ENCODE measurements at places on chromosomes 5 and 9.

DNA sequence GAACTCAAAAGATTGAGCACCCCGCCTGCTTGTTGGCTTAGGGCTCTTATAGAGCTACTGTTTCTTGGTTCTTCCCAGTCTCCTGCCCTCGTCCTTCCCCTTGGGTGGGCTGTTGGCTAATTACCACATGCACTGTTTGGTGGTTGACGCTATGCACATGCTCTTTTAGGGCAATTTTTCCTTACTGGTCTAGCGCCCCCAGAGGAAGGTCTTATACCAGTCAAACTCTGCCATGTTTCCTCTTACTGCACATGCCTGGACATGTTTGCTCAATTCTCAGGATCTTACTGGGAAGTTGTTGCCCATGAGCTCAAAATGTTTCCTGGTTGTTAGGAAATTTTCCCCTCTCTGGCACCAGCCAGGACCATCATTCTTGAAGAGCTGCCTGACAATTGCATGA is 101.9 kb downstream of the SLC28A3 start:
- DNase-seq, result no peak

DNA sequence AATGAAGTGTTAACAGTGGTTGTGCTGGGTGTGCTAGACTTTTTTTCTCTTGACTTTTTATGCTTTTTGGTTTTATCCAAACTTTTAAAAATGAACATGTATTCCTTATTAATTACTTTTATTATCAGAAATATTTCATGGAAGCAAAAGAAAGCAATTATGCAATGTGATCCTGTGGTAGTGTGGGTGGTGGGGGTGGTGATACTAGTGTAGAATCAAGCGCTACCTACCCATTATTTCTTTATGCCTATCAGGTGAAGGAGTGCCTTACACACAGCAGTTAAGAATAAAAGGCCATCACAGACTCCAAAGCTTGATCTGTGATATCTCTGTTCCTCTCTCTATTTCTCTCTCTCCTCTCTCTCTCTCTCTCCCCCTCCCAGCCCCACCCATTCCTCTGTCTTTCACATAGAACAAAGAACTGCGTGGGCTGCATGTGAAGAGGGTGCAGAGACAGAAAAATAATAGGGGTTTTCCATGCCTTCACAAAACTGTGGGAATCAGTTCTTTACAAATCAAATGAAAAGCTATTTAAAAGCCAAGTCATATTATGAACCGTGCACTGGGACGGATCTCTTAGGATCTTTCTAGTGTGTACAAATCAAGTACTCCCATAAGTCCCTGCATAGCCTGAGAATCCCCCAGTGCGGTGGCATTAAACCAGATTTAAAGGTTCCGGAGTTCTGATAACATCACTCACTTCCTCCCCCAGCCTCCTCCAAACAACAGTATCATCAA is 351.2 kb downstream of the RAB3C start:
- DNase-seq, result no peak

- no peak for DNase-seq
These were observed 86.8 kb upstream of the OSMR start for GRCh38 chr5:38758774-38759600.

DNA sequence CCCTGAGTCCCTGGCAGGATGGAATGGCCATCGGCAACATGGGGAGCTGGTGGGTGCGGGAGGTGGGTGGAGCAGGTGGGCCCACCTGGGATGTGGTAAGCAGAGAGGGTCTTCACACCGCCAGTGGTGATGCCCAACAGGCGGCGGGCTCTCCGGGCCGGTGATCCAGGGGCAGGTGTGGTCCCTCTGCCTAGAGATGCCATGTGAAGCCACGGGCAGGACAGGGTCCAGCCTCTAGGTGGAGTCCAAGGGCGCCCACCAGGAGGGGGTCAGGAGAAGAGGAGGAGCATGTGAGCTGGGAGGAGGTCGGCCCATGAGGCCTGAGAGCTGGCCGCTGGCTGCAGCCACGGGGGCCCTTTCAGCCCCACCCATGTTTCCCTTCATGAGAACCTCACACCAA is 221.1 kb downstream of the FANCC start:
- no peak for DNase-seq

GRCh38 chr5:174386306-174386705 is 338.1 kb upstream of the MSX2 start:
- no peak for DNase-seq

DNA sequence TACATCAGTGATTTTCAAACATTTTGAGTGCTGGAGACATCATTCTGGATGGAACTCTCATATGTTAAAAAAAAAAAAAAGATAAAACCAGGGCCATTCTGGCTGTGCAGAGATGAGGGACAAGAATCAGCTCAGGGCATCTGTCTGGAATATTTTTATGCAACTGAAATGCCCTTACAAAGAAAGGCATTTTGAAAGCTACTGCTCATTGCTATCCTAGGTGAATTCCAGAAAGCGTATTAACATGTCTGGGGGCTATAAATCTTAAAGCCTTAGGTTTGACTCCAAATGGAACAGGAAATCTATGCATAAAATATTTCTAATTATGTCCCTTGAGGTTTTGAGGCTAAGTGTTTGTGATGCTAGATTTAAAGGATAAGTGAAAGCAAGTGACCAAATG is 14.9 kb upstream of the PCSK1 start:
- no peak for DNase-seq

DNA sequence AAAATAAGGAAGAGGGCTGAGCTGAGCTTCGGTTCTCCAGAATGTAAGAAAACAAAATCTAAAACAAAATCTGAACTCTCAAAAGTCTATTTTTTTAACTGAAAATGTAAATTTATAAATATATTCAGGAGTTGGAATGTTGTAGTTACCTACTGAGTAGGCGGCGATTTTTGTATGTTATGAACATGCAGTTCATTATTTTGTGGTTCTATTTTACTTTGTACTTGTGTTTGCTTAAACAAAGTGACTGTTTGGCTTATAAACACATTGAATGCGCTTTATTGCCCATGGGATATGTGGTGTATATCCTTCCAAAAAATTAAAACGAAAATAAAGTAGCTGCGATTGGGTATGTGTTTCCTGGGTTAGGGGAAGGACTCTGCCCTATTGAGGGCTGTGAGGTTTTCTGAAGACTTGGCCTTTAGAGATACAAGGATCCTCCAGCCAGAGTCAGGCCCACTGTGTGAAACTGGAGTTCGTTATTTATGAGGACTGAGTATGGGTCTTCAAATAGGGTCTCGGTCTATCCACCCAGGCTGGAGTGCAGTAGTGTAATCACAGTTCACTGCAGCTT is 3.8 kb downstream of the EGR1 start:
- no peak for DNase-seq

DNA sequence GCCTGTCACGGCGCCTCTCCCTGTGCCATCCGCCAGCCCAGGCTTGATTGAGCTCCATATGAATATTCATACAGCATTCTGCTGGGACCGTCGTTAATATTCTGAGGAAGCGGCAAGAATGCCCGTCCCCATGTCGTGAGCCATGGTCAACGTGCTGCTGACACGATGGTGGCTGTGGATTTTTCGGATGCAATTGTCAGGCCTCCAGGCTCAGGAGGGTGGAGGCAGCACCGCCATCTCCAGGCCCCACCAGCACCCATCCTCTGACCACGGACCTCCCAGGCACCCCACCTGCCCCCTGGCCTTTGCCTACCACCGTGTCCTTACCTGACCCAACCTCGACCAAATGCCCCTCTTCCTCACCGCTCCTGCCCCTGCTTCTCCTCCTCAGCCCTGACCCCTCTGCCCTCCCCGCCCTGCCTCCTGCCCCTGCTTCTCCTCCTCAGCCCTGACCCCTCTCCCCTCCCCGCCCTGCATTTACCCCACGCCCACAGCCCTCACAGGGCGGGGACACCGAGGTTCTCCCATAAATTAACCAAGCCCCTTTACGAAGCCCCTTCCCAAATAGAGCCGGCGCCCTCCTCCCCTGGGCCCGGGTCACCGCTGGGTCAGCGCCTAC is 9.9 kb downstream of the TMEM250 start:
- no peak for DNase-seq

- DNase-seq, result no peak
These were observed 529.3 kb downstream of the BNC2 start for GRCh38 chr9:16341177-16341576.

GRCh38 chr9:92668746-92669526 is 995 bp downstream of the IPPK start:
- no peak for DNase-seq

DNA sequence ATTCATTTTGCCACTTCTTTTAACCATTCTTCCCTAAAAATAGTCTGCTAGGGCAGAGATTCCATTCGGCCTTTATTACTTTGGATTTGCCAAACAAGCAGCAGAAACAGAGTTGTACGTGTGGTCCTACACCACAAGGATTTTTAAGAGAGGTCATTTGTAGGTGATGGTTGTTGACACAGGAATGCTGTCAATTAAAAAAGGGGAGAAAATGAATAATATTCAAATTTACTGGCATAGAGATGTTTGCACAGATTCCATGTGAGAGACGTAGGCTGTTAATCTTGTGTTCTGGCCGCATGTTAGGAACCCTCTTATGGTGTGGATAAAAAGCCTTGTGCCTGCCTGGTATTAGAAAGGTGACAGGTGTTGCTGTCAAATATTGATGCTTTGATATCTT is 34.9 kb downstream of the TRIO start:
- no peak for DNase-seq

DNA sequence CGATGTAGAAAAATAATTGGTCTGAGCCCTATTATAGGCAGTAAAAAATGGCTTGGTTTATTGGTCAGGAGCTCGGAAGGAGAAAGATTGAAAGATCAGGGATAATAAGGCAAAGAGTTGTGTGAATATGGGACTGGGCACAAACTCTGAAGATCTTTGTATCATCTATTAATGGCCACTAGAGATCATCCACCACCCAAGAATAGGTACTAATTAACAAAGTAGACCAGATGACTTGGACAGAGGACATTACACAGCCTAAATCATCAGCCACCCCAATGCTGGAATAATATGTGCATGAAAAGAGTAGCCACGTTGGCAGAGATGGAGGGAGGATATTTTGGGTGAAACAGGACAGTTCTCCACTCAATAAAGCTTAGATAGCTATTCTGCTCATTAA is 364.1 kb downstream of the EFNA5 start:
- DNase-seq, result no peak

- no peak for DNase-seq
These were observed 35.7 kb upstream of the ORM1 start for GRCh38 chr9:114287001-114287762.

GRCh38 chr5:31481531-31482165 is 50.2 kb downstream of the DROSHA start:
- no peak for DNase-seq

DNA sequence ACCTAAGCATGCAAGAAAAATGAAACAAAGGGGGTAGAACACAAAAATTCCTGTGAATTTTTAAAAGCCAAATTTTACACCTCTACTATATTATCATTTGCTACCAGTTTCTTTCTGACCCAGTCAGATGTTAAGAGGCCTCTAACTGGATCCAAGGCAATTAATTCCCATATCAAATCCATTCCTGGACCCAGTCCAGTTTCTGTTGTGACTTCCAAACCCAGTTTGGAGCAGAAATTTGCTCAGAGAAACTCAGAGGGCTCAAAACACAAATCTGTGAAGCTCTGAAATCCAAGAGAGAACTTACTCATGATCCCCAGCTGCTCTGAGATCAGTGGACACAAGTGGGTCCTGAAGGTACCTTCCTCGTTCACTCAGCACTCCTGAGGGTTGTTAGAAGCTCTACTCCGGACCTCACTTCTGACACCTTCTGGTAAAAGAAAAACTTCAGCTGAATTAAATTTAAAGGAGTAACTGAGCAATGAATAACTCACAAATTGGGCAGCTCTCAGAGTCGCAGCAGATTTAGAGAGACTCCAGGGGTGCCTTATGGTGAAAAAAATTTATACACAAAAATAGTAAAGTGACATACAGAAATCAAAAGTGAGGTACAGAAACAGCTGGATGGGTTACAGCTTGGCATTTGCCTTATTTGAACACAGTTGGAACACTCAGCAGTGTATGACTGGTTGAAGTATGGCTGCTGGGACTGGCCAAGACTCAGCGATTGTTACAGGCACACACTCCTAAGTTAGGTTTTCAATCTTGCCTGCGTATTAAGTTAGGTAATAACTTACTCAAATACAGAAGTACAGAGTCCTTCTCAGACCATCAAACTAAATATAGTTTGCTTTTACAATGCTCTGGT is 32.4 kb downstream of the INSL4 start:
- DNase-seq, result no peak

- no peak for DNase-seq
These were observed 143.6 kb downstream of the CDH9 start for GRCh38 chr5:26894719-26895263.

DNA sequence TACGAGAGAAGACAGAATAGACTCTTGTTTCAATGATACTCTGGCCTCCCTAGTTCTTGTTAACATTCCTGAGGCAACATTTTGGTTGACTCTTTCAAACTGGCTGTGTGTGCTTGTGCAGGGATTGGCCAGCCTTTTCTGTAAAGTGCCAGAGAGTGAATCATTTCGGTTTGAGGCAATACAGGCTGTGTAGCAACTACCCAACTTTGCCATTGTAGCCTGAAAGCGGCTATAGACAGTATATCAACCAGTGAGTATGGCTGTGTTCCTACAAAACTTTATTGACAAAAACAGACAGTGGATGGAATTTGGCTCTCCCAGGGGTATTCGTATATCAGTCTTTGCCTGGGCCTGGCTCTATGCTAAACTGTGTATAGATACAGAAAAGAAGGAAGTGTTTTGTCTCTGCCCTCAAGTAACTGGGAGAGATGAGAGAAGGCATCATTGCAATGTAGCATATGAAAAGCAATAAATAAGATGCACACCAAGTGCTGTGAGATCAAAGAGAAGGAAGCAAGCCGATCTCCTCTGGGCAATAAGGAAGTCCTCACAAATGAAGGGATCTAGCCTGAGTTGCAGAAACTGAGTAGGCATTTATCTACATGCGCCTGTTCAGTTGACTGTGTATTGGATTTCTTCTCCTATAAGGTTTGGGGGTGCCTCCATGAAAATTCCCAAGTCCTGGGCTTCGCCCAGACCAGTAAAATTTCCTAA is 568.0 kb upstream of the KLF4 start:
- DNase-seq, result no peak

- no peak for DNase-seq
These were observed 115.8 kb downstream of the CWC27 start for GRCh38 chr5:64884541-64884940.

GRCh38 chr5:157546456-157547100 is 29.0 kb downstream of the ADAM19 start:
- no peak for DNase-seq

DNA sequence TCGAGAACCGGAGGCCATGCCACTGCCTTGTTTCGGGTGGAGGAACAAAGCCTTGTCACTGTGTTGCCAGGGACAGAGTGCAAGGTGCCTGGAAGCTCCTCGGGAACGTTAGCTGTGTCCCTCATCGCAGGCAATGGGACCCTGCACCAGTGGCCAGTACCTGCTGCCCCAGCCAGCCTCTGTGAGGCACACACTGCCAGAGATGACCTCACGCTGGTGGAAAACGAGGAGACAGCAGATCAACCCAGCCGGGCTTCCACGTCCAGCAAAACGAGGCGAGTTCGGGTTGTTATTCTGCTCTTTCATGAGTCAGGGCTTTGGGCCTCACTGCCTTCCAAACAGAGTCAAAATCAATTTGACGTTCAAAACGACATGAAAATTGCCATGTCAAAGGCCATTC is 104.1 kb downstream of the ADAMTS2 start:
- DNase-seq, result no peak

Measured in activated T-cell treated with anti-CD3 and anti-CD28 coated beads for 1 hour (primary cell).